HEK293T (cell line): ENCODE measurements at places on chromosomes 2 and 18.

- no peak for DNase-seq
Observed at GRCh38 chr2:143816916-143817315, 687.7 kb downstream of the ARHGAP15 start.

DNA sequence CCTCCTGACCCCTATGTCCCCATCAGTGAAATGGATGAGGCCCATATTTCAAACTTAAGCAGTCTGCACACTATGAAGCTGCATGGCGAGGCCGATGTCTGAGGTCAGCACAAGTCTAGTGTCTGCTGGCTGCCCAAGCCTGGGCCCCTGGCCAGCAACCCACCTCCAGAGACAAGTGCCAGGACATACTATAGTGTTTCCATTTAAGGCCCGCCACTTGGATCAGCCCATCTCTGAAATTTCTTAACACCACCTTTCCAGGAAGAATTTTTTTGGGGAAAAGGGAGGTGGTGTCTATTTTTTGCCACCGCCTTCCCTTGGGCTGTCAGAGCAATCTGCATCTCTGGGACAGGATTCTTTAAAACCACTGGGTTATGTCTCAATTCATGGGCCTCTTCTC lies 1.8 kb downstream of the ACVR1 start:
- no peak for DNase-seq

DNA sequence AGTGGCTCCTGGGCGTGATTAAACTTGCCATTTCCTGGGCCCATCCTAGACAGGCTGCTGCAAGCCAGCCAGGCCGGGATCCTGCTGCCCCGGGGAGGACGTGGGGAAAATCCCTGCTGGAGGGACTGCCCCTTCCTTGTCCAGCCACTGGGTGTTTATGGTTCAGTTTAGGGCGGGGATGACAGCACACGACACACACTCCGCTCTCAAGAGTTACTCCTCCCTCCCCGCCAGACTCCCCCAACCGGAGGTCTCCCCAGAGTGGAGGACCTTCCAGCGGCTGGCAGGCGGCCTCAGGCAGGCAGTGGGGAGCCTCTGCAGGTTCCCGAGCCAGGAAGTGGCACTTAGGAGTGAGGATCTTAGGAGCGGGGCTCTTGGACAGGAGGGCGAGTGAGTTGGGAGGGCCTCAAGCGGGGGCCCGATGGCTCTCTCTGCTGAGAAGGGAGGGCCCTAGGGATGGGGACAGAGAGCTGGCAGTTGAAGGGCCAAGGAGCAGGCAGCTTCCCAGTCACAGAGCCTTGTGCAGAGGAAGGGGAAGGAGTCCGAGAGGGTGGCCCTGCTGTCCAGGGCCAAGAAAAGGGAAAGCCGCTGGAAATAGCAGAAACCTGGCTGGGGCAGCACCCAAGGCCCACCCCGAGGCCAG lies 5.7 kb upstream of the GPR35 start:
- DNase-seq, result no peak

DNA sequence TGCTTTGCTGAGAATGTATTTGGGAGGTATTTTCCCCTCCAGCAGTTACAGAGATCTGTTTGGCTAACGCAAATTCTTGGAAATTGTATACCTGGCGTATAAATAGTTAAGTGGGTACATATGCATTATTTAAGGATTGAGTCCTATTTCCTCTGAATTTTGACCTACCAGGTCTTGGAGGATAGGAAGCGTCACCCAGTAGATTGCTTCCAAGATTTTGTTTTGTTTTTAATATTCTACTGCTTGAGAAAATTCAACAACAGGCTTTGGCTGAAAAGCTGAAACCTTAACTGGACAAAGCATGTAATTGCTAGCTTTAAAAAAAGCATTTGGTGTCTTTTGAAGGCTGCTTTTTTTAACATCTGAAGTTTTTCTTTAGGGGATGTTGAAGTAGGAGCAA lies 150.1 kb downstream of the WDSUB1 start:
- DNase-seq, result no peak

DNA sequence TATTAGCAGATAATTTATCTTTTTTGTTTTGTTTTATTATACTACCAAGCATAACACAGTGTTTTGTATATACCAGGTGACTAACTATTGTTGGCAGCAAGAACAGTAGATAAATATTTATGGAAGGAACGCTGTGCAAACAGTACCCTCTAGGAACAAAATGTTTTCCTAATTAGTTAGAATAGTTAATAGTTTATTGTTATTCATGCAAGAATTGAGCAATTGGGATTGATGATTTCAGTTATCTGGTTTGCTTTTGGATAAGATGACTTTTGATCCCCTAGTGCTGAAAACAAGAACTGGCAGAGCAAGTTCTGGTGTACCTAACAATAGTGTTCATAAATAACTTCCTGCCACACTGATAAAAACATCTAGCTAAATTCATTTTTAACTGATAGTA lies 323.3 kb downstream of the TGIF1 start:
- no peak for DNase-seq

GRCh38 chr2:16260041-16260830 lies 319.9 kb downstream of the MYCN start:
- DNase-seq, result no peak

DNA sequence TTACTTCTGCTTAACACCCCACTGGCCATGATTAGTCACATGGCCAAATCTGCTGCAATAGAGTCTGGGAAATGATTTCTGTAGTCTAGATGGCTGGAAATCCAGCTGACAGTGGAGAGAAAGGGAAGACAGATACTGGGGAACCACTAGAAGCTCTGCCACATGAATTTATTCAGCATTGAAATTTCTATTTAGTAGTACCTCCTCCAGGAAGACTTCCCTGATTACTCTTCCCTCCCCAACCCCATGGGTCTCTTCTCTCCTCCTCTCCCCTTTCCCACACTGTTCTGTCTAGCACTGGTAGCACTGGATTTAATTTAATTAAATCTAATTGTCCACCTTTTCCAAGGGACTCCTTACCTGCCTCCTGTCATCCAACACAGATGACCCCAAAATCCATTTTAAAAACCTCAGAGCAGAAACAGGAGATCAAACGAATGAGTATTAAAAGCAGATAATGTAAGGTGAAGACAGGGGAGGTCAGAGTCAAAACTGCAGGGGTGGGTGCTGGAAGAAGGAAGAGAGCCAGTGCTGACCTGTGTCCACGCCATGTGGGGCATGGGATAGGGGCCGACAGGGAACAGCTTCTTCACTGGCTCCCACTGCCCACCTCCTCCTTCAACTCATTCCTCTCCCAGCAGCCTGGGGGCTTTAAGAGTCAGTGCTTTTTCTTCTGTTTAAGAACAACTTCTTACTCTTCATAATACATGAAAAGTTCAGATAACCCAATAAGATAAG lies 169.2 kb upstream of the HS6ST1 start:
- no peak for DNase-seq

- no peak for DNase-seq
Observed at GRCh38 chr2:132754392-132754791, 84.4 kb upstream of the LYPD1 start.

DNA sequence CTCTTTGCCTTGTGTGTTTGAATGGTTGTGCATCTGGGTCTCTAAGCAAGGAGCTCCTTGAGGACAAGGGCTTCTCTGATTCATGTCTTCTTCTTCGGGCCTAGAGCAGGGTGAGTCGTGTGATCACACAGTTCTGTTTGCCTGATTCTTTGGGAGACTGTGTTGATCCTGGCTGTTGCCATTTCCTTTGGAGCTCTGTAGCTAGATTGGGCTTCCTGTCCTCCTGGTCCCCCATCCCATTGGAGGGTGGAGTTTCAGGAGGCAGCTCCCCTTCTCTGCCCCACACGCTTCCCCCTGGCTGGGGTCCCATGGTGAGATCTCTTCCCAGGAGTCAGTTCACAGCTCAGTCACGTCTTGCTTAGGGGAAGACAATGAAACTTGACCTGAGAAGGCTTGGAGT lies 92.8 kb downstream of the TRIB2 start:
- DNase-seq, result no peak

DNA sequence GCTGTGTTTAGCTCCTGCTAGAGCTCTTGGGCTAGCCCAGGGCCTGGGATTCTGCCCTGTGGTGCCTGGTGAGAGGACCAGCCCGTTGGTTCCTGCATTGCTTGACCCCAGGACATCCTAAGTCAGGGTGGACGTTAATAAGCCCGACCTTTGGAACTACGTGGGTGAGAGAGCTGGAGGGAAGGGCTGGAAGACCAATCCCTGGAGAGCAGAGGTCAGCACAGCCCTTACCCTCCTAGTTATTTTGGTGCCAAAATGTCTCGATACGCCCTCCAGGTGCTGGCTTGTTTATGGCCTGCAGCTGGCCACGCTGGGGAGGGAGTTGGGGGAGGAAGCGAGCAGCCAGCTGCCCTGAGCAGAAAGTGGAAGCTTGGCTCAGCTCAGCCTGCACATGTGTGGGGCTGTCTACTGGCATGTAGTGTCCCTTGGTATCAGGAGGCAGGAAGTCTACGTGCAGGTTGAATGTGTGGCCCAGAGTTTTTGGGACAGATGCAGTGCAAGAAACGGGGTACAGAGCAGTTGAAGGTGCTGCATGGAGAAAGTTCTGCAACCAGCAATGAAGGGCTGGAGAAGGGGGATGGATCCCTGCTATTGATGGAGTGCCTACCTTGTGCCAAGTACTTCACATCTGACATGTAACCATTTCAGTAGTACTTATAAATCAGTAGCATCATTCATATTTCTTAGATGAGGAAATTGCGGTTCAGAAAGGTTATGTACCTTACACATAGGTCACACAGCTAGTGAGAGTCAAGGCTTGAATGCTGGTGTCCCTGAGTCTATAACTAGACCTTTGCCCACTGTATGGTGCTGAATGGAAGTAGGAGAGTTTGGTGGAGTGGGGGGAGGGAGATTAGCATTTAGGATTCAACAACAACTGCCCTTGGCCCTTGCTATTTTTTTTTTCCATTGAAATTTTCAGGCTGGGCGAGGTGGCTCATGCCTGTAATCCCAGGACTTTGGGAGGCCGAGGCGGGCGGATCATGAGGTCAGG lies 5.0 kb upstream of the DGKD start:
- no peak for DNase-seq
